ENCODE measurements at places on chromosomes 11 and 22.

DNA sequence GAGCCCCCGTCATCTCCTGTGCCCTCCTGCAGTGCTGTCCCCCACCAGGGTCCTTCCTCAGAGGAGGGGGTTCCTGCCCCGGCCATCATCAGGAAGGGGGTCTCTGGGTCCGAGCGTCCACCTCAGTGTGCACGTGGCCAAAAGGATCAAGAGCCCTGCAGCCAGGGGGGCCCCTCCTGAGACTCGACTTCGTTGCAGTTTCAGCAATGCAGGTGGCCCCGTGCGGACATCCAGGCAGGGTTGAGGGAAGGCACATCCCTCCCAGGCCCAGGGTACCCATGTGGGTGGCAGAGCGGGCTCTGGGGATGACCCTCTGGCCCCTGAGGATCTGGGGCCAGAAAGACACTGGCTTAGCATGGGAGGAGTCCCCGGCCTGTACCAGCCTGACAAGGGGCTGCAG lies 41.3 kb downstream of the LRP5 start:
- no peaks in the 10 kb centered on the region for H3K4me1 ChIP-seq
- no peak for DNase-seq
- H3K4me3 ChIP-seq: no peak overlapping the region
- H3K36me3 ChIP-seq: no peaks in the 10 kb centered on the region
- H3K27ac ChIP-seq: no peak overlapping the region

- H3K36me3 ChIP-seq: peaks cover 4% of the 10 kb centered on the region
- no peak overlapping the region for H3K27ac ChIP-seq
- H3K4me1 ChIP-seq: peaks cover 38% of the 10 kb centered on the region
- no peaks in the 10 kb centered on the region for H3K27me3 ChIP-seq
- no peak overlapping the region for H3K4me3 ChIP-seq
These were observed 29.1 kb upstream of the TP53I11 start for GRCh38 chr11:44979543-44980399.

GRCh38 chr22:40407831-40408717 lies 37.7 kb downstream of the SGSM3 start:
- peak overlapping the region; percentile 69 for H3K27ac ChIP-seq
- DNase-seq: no peak
- H3K36me3 ChIP-seq: peaks cover 52% of the 10 kb centered on the region

DNA sequence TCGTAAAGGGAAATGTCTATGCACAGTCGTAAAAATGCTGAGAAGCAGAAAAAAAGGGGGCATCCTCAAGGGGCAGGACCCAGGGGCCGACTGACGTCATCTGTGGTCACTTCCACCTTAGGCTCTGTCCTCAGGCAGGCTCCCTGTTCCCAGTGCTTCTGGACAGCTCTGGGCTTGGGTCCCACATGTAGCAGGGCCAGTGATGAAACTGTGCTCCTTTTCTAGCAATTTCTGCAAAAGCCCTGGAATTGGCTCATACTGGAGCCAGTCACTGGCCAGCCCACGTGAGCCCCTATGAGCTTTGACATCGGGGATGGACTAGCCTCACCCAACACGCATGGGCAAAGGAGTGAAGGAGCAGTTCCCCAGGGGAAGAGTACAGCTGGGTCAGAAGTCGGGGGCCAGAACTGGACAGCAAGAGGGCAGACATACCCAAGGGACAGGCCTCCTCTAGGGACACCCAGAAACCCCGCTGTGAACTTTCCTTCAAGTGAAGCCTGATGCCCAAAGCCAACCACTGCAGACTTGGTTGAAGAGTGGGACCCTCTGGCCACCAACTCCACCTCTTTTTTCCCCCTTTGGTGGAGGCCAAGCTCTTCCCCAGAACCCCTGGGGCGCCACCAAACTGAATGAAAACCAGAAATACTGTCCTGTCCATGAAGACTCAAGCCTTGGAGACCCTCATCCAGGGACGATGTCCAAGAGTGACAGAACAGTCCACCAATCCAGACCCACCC lies 1349.0 kb downstream of the BRD1 start:
- no peaks in the 10 kb centered on the region for H3K36me3 ChIP-seq
- DNase-seq: no peak
- no peak overlapping the region for H3K27ac ChIP-seq
- no peaks in the 10 kb centered on the region for H3K4me1 ChIP-seq
- H3K4me3 ChIP-seq: no peak overlapping the region
- H3K27me3 ChIP-seq: peaks cover 35% of the 10 kb centered on the region

GRCh38 chr11:74033046-74033445 lies 24.2 kb upstream of the UCP3 start:
- H3K27me3 ChIP-seq: no peaks in the 10 kb centered on the region
- H3K4me1 ChIP-seq: peaks cover 16% of the 10 kb centered on the region
- no peak overlapping the region for H3K27ac ChIP-seq
- peaks cover 6% of the 10 kb centered on the region for H3K36me3 ChIP-seq

DNA sequence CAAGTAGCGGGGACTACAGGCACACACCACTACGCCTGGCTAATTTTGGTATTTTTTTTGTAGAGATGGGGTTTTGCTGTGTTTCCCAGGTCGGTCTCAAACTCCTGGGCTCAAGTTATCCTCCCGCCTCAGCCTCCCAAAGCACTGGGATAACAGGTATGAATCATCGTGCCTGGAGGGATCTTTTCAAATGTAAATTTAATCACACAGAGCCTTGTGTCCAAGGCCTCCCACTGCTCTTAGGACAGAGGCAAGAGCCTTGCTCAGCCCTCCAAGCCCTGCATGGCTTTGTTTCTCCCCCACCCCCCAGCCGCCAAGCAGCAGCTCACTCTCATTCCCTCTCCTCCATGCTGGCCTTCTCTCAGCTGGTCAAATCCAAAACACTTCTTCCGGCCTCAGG lies 75.3 kb upstream of the CREB3L1 start:
- no peak overlapping the region for H3K4me3 ChIP-seq
- no peak overlapping the region for H3K27ac ChIP-seq
- peaks cover 82% of the 10 kb centered on the region for H3K27me3 ChIP-seq
- H3K36me3 ChIP-seq: no peaks in the 10 kb centered on the region
- no peaks in the 10 kb centered on the region for H3K4me1 ChIP-seq

- DNase-seq: no peak
- H3K36me3 ChIP-seq: no peaks in the 10 kb centered on the region
- H3K27me3 ChIP-seq: peaks cover 20% of the 10 kb centered on the region
- no peaks in the 10 kb centered on the region for H3K4me1 ChIP-seq
- H3K27ac ChIP-seq: no peak overlapping the region
These were observed 73.5 kb downstream of the TIMP3 start for GRCh38 chr22:32874976-32875375.

- DNase-seq: no peak
- no peaks in the 10 kb centered on the region for H3K27me3 ChIP-seq
- no peak overlapping the region for H3K27ac ChIP-seq
- H3K4me3 ChIP-seq: no peak overlapping the region
- no peaks in the 10 kb centered on the region for H3K36me3 ChIP-seq
These were observed 25.7 kb upstream of the PICK1 start for GRCh38 chr22:38031491-38031890.

- H3K4me3 ChIP-seq: no peak overlapping the region
- H3K36me3 ChIP-seq: peaks cover 3% of the 10 kb centered on the region
- H3K27ac ChIP-seq: no peak overlapping the region
These were observed 12.7 kb upstream of the TMEM218 start for GRCh38 chr11:125123947-125124617.

- no peaks in the 10 kb centered on the region for H3K4me1 ChIP-seq
- no peak overlapping the region for H3K27ac ChIP-seq
- no peak overlapping the region for H3K4me3 ChIP-seq
- H3K36me3 ChIP-seq: peaks cover 3% of the 10 kb centered on the region
These were observed 122.3 kb downstream of the BRD1 start for GRCh38 chr22:49705216-49705971.

- no peak for DNase-seq
- peaks cover 4% of the 10 kb centered on the region for H3K36me3 ChIP-seq
- no peak overlapping the region for H3K27ac ChIP-seq
- H3K27me3 ChIP-seq: peaks cover 31% of the 10 kb centered on the region
- no peak overlapping the region for H3K4me3 ChIP-seq
- no peaks in the 10 kb centered on the region for H3K4me1 ChIP-seq
These were observed 90.6 kb downstream of the CDKN1C start for GRCh38 chr11:2794968-2795322.

DNA sequence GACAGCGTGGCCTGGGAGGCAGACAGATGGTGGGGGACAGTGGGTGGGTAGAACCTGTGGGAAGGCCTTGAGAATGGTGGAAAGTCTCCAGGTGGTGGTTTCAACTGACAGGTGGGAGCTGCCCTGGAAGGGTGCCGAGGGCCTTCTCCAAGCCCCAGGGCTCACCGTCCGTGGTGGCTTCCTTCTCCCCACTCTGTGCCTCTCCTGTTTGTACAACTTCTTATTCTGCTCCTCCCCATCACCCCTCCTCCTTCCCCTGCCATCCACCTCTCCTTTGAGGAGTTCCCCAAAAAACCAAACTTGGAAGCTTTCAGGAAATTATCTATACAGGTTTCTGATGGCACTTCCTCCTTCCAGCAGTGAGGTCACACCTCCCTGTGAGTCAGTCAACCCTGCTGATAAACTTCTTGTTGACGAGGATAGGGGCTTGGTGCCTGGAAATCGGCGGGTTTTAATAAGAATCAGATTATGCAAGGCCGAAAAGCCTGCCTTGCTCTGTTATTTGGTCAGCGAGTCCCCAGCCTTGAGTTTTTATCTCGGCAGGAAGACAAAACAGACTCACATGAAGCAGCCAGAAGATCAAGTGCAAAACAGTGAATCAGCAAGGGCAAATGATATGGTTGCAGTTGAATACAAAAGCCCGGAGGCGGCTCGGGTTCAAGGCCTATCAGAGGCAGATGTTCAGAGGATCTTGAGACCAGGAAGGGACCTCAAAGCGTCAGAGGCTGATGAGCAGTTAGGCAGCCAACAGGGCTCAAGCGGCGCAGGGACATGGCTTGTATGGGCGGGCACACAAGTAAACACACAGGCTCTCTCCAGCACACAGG lies 9.5 kb upstream of the ST3GAL4 start:
- H3K4me1 ChIP-seq: peaks cover 4% of the 10 kb centered on the region
- no peak for DNase-seq
- H3K36me3 ChIP-seq: peaks cover 17% of the 10 kb centered on the region
- no peaks in the 10 kb centered on the region for H3K27me3 ChIP-seq
- no peak overlapping the region for H3K4me3 ChIP-seq

DNA sequence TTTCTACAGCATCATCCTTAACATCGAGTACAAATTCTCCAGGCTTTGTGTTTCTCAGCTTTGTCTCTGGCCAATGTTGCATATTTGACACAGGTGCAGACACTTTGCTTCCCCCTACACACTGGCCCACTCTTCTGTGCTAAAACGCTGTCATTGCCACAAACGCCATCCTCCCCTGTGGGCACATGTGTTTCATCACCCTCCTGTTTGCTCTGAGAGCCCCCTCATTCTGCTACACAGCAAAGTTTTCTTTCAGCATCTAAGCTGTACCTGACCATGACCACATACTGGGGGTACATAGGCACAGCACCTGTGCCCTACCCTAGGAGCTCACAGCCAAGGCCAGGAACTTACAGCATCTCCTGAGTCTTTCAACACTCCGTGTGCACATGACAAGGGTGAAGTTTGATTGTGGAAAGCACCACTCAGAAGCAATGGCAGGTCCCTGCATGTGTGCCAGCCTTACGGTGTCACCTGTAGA lies 7.9 kb upstream of the IGLL5 start:
- H3K27ac ChIP-seq: peak overlapping the region; percentile 3
- DNase-seq: no peak
- no peak overlapping the region for H3K4me3 ChIP-seq
- peaks cover 11% of the 10 kb centered on the region for H3K36me3 ChIP-seq
- H3K27me3 ChIP-seq: no peaks in the 10 kb centered on the region

DNA sequence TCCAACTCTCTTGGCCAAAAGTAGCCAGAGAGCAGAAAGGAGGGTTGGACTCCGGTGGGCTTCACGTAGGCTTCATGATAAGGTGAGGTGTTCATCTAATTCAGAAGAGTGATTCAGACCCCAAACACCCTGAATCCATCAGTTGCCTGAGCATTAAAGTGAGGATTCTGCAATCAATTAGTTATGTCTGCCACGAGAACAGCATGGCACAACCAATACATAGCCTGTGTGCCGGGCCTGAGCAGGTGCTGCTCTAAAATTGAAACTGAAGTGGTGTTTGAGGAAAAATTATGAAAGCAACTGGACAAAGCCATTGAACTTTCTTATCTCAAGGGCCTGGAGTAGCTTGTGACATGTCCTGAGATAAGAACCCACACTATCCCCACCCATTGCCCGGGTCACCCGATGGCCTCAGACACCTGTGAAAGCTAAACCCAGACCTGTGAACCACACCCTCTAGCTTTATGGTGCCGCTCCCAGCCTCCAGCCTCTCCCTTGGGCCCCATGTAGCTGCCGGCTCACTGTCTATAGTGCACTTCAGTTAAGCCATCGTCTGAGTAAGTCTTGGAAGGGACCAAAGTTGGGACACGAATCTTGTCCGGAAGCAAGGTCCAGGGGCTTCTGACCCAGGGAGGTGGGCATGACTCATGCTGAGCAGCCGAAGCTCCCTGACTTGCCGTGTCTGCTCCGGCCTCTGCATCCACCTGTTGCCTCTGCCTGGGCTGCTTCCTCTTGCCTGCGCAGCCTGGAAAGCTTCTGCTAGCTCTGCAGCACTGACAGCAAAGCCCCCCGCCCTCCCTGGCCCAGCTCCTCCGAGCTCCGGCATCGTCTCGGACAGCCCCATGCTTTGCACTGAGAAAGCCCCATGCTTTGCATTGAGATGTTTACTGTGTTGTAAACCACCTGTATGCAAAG lies 5.7 kb upstream of the MYEOV start:
- H3K27ac ChIP-seq: no peak overlapping the region
- no peaks in the 10 kb centered on the region for H3K4me1 ChIP-seq
- no peaks in the 10 kb centered on the region for H3K36me3 ChIP-seq
- DNase-seq: no peak
- H3K27me3 ChIP-seq: peaks cover 13% of the 10 kb centered on the region

GRCh38 chr11:103920933-103921332 lies 115.5 kb upstream of the DDI1 start:
- H3K27ac ChIP-seq: no peak overlapping the region
- no peaks in the 10 kb centered on the region for H3K36me3 ChIP-seq
- no peak overlapping the region for H3K4me3 ChIP-seq
- DNase-seq: no peak
- H3K27me3 ChIP-seq: no peaks in the 10 kb centered on the region
- peaks cover 4% of the 10 kb centered on the region for H3K4me1 ChIP-seq

GRCh38 chr11:925158-925495 lies 543 bp upstream of the AP2A2 start:
- H3K4me3 ChIP-seq: no peak overlapping the region
- no peak for DNase-seq
- H3K4me1 ChIP-seq: peaks cover 25% of the 10 kb centered on the region
- H3K36me3 ChIP-seq: peaks cover 38% of the 10 kb centered on the region
- no peaks in the 10 kb centered on the region for H3K27me3 ChIP-seq

DNA sequence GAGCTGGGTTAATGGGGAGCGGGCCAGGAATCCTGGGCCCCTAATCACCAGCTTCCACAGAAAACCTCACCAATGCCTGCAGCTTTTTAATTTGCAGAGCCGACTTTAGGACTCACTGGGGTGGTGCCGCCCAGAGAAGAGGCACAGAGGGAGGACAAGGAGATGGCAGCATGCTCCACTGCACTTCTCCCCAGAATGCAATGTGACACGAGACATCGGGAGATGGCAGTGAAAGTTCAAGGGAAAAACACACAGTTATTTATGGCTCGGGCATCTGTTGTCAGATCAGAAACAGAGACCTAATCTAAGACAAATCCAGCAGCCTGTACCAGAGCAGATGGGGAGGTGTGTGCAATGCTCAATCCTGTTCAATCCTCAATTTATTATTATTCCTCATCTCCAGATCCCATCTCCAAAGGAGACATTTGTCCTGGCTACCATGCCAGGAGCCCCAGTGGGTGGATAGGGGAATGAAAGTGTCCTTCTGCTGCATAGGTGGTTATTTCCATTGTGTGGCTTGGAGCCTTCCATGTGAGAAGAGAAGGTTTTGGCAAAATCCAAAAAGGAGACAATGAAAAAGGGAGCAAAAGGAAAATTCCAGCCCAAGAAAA lies 250.0 kb downstream of the NXPE2 start:
- no peaks in the 10 kb centered on the region for H3K4me1 ChIP-seq
- DNase-seq: no peak
- no peaks in the 10 kb centered on the region for H3K36me3 ChIP-seq
- H3K4me3 ChIP-seq: no peak overlapping the region
